ENCODE measurements at places on chromosomes 1 and 21. TPM values are rescaled to one million over a fixed set of nuclear protein-coding genes. Genes with fewer than 3 reads are reported as not detected.

DNA sequence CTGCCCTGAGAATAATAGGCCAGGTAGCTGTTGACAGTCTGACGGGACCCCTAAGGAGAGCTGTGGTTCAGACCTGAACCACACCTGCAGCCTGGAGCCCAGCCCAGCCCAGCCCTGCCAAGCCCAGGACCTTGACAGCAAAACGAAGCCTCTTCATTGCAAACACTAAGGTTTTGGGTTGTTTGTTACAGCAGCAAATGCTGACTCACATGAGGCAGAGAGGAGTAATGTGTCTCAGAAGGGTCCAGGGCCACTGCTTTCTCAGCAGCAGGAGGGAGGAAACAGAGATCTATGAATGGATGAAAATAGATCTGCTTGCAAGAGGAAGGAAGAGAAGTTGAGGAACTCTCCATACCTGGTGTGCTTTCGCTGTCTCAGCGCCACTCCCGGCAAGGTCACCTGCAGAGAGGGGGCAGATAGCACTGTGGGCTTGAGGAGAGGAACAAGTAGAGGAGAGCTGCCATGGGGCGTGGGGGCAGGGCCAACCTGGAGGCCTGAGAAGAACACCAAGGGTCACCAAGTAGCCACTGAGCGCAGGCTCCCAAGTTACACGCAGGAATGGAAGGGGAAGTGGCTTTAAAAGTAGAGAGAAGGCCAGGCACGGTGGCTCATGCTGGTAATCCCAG, 127.2 kb downstream of the ZNF281 start:
- no peak for DNase-seq

- DNase-seq: no peak
Measured at GRCh38 chr1:82329226-82329625, 528.5 kb downstream of the ADGRL2 start.

- DNase-seq: no peak
Measured at GRCh38 chr1:230138561-230139239, 71.7 kb downstream of the GALNT2 start.

DNA sequence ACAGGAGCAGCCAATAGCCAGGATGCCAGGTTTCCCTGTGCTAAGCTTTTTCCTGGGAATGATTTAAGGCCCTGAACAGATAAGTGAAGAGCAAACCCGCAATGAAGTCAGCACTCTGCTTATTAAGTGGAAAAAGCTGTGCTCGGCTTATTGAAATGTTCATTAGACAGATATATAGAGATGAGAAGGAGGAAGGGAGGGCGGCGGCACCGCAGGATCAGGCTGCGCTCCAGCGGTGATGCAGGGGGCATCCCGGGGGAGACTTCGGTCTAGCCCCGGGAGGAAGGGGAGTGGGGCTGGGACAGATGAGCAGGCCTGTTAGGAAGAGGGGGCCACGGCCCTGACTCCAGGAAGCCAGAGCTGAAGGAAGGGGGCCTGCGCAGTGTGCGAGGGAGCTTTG, 115.0 kb downstream of the TMEM53 start:
- DNase-seq: no peak

- no peak for DNase-seq
Measured at GRCh38 chr1:236041631-236042618, 23.0 kb downstream of the NID1 start.

The DYNLT5 gene
- not detected for total RNA-seq

DNA sequence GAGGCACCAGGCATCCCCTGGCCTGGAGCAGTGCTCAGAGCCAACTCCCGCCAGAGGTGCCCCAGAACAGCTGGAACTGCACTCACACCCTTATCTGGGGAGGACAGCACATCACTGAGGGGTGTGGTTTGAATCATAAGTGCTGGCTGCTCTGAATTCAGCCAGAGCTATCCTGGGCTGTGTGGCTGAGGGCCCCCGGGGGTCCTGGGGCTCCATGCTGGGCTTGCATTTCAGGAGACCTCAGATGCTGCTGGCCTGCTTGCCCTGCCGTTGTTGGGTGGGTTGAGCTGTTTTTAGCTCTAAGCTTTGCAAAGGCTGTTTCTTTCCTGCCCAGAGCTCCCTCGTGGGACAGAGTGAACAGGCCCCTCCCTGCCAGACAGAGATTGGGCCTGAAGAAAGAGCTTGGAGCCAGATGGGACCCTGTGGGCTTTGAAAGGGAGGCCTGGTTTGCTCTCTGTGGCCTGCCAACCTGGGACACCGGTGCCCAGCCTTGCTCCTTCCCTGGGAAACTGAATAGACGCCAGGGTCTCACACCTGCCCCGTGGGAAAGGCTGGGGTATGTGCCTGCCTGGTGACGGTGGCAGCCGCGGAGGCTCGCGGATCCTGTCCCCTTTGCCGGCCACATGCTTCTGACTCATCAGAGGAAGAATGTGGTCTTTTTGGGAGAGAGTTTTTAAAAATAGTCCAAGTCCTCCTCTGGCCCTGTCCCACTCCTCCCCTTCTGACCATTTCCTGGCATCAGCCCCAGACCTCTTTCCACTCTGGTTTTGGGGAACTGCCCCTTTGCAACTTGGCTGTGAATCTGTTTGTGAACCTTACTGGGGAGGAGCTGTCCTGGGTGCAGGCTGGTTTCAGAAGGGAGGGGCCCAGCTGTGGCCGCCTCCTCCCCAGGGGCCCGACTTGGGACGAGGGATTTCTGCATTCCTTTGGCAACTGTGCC, 30.0 kb downstream of the ARHGEF10L start:
- no peak for DNase-seq

DNA sequence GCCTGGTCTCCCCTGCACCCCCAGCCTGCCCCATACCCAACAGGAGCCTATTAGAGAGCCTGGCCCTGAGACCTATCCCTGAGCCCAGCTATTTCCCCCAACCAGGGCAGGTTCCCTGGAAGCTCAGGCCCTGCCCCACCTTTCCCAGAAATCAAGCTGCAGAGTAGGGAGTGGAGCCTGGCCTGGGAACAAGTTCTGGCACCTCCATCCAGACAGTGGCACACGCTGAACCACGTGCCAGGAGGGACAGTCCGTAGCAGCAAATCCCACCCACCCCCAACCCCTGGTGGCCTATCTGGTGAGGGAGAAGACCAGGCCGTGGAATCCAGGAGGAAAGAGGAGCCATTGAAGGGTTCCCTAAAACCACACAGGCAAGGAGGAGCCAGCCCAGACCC, 22.6 kb downstream of the TNNT2 start:
- DNase-seq: no peak

The MCOLN3 gene
- 5.1 TPM for total RNA-seq

- no peak for DNase-seq
Measured at GRCh38 chr1:94946886-94947285, 20.0 kb upstream of the CNN3 start.

The CELA3B gene
- not detected for total RNA-seq

DNA sequence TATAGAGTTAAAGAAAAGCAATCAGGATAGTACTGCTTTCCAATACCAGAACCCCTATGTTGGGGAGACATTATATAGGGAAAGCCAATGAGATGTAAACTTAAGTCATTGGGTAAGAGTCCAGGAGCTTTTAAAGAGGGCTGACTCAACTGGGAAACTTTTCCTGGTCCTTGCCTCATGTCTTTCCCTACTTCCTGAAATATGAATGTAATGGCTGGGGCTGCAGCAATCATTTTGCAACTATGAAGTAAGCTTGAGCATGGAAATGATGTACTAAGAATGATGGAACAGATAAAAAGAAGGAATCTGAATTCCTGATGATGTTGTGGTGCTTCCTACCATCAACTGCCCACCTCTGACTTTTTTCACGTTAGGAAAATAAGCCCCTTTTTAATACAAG, 55.7 kb downstream of the WDR3 start:
- no peak for DNase-seq

GRCh38 chr1:24321126-24321525, 2.0 kb downstream of the GRHL3 start:
- no peak for DNase-seq

DNA sequence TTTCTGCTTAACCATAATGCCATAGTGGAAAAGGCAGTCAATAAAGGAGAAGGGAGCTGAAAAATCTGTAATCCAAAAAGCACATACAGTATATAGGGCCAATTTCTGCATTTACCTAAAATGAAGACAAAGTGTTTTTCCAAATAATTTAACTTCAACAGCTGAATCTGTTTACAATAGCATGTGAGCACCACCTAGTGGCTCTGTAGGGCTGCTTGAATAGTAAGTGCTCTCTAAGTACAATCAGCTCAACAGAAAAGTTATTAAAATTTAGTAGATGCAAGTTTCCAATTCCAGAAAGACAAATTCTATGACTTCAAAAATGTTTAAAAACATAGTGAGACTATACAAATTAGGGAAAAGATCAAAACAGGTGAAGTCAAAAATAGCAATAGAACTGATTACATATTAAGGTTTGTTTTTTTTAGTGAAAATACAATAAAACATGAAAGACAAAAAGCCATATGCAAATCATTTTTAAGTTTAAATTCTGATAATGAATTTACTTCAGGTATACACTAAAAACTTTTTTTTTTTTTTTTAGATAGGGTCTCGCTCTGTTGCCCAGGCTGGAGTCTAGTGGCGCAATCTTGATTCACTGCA, 220.0 kb downstream of the SETD4 start:
- no peak for DNase-seq

DNA sequence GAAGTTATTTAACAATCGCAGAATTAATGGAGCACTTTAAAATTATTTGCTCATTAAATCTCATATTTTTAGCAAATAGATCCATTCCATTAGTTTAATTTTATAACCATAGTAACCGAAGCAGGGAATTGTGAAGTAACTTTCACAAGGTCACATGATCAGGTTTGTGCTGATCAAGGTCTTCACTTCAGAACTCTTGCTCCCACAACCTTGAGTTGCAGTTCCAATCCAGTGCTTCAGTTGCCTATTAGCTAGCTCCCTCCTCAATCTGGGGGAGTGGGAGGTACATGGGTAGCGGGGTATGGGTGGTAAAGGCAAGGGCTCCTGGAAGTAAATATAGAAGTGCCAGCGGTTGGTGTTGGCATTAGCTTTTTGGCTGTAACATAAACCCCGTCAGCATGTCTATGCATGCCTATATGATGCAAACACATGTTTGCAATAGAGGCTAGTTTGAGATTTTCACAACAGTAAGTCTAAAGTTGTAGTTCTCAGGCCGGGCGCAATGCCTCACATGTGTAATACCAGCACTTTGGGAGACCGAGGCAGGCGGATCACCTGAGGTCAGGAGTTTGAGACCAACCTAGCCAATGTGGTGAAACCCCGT, 5.8 kb downstream of the ATP5IF1 start:
- DNase-seq: no peak

DNA sequence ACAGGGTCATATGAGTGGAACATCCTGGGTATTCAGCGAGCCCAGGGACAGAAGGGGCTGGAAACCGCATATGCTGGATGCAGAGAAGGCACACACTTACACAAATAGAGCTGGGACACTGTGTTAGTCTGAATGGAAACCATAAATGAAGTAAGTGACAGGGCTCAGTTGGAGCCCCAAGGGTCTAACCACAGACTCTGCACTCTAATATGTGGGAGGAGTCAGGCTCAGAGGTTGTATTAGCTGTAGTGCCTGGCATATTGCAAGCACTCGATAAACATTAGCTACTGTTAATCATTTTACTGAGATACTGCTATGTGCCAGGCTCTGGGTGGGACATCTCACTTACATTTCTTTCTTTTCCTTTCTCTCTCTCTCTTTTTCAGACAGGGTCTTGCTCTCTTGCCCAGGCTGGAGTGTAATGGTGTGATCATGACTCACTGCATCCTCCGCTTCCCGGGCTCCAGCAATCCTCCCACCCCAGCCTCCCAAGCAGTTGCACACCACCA, 6.5 kb upstream of the OLIG1 start:
- DNase-seq: no peak

- no peak for DNase-seq
Measured at GRCh38 chr1:172827301-172827700, 168.4 kb downstream of the FASLG start.

DNA sequence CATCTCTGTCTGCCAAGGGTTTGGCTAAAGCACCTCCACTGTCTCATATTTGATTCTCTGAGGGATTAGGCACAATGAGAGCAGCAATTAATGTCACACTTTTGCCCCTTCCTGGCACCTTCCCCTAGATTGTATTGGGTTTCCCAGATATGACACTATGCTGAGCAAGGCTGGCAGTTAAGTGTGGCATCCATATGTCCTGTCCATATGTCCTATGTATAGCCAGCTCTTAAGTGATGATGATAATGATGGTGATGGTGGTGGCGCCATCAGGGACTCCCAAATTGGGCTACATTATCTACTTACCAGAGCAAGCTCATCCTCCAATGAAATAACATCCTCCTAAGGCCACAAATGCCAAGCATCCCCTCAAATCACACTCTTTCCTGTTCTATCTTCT, 13.5 kb upstream of the LORICRIN start:
- no peak for DNase-seq

All from T-helper 17 cell (primary cell).